ENCODE measurements at places on chromosomes 2 and 18.

DNA sequence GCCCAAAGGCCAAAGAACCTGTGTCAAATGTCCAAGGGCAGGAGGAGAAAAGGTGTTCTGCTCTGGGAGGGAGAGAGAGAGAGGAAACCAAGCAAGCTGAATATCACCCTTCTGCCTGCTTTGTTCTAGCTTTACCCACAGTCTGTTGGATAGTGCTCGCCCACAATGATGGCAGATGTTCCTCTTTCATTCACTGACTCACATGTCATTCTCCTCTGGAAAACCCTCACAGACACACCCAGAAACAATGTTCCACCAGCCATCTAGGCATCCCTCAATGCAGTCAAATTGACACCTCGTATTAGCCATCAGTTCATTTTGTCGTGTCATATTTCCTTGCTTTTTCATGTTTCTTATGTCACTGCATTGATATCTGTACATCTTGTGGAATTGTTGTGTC lies 150.3 kb downstream of the UBR3 start:
- DNase-seq, result no peak

GRCh38 chr2:8453904-8454302 lies 228.0 kb upstream of the ID2 start:
- DNase-seq, result no peak

DNA sequence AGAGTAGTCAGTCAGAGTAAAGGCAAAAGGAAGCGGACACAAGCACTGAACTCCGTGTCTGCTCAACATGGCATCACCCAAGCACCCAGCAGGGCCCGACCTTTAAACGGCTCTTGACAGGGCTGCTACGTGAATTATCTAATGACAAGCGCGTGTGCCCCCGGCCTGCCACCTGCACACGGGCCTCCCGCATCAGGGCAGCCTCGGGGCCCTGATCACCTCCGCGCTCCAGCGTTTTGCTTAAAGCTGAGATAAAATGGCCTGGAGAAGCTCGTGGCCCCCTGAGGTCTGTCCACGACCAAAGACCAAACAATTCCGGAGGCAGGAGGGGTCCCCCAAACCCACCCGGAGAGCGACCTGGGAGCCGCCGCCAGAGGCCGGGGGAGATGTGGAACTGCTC lies 376 bp downstream of the NDUFA10 start:
- DNase-seq, result no peak

DNA sequence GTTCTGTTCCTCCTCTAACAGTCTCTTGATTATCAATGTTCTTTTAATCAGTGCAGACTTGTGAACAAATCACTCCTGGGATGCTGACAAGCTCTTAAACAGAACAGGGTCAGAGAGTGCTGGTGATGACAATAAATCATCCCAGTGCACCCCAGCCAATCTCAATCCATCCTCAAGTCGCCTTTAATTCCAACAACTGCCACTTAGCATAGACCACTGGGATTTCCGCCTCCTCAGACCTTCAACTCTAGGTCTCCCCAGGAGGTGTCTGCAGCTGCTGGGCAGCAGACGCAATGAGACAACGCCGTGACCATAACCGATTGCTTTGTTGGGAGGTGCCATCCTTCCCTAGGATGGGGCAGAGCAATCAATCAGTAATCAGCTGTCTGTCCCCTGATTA lies 184.2 kb upstream of the ACAA2 start:
- DNase-seq, result no peak

- DNase-seq, result no peak
Observed at GRCh38 chr2:64989982-64990614, 899 bp downstream of the SLC1A4 start.

- no peak for DNase-seq
Observed at GRCh38 chr18:74625157-74625556, 27.5 kb downstream of the ZNF407 start.

DNA sequence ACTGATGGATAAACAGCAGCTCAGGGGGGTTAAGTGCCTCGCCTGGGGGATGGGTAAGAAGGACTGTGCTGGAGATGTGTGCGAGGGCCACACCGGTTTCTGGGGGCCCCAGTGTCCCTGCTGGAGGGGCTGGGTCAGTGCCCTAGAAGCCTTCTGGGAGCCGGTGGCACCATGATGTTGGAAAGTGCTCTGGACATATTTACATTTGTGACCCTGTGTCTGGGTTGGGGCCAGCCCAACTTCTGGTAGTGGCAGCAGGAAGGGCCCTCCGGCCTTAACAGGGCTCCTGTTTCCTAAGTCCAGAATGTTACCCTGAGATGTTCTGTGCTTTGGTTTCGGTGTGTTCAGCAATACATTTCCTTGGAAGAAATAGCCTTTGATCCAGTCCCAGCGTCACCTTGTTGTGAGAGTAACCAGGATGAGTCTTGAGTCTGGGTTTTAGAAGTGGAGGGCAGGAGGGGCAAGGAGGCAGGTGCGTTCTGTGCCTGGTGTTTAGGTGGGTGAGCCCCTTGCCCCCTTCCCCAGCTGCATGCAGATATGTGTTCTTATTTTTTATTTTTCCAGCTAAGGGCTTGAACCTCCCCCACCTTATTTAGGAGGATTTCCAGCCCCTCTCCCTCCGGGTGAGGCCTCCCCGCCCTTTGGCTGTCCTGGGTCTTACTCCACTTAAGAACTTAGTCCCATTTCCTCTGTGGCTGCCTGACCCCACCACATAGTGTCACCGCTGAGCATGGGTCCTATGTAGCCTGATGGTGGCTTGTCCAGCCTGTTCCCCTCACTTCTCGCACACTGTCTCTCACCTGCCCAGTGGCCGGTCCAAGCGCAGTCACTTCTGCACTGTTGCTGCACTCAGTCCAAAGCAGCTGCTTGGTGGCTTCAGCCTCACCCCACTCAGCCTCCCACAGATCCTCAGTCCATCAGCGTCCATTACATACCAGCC lies 132.7 kb upstream of the HS6ST1 start:
- DNase-seq, result no peak

DNA sequence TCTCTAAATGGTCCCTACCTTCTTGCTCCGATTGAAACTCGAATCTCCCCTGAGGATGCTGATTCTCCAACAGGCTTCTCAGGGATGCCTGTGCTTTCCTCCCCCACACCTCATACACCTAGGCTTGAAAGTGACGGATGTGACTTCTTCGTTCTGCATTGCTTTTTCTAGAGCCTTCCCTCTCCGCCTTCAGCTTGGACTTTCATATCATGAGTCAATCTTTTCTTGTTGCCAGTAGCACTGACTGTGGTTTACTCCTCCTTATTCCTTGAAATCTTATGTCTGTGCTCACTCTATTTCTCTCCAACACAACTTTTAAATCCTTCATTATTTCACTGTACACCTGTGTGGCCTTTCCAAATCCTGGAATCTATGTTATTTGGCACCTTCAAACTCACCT lies 451.4 kb downstream of the TMX3 start:
- DNase-seq, result peak; percentile 35

- no peak for DNase-seq
Observed at GRCh38 chr2:216098421-216099334, 10.5 kb upstream of the XRCC5 start.

DNA sequence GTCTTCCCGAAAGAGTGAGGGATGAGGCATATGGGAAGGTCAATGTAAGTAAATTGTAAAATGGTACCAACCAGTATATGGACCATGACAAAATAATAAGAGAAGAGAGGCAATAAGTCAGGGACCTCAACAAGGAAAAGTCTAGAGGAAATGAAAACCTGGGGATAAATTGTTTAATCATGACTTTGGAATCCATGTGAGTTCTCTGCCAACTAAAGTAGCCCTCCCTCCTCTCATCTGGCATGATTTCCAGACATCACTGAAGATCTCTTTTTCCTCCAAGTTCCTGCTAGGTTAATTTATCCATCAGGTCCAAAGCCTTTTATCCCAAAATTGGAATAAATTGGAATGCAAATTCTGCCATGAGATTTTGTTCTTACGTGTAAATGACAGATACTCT lies 417.9 kb downstream of the NRXN1 start:
- peak; percentile 16 for DNase-seq

DNA sequence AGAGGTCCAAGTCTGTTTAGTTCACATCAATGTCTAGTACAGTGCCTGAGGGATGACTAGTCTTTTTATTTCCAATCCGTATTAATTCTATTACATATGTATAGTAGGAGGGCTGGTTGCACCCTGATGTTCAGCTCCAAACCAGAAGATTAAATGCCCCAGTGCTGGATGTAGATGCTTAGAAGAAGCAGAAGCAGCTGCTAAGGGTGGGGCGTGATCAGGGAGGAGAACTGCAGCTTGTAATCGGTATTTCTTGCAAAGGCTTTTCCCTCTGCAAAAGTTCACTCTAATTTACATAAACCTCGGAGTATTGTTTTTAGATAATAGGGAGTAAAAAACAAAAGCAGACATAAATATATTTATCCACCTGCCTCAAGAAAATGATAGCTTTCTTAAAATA lies 145.3 kb upstream of the ITGA4 start:
- no peak for DNase-seq

DNA sequence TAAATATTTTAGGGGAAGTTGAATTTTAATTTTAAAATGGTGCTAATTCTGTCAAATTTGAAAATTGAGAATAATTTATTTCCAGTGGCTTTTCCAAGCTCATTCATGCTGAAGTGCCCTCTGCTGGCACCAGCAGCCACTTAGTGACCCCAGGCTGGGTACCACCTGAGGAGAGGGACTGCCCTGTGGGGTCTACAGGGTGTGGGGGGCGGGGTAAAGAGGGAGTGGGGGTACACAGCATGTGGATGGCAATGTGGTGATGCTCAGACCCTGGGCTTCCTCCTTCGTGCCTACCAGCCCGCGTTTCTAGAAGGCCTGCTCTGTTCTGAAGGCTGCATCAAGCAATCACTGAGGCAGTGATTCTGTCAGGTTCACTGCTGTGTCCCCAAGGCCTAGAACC lies 45.1 kb upstream of the SCLY start:
- no peak for DNase-seq

GRCh38 chr18:49017813-49018553 lies 67.2 kb upstream of the SMAD7 start:
- DNase-seq, result no peak

DNA sequence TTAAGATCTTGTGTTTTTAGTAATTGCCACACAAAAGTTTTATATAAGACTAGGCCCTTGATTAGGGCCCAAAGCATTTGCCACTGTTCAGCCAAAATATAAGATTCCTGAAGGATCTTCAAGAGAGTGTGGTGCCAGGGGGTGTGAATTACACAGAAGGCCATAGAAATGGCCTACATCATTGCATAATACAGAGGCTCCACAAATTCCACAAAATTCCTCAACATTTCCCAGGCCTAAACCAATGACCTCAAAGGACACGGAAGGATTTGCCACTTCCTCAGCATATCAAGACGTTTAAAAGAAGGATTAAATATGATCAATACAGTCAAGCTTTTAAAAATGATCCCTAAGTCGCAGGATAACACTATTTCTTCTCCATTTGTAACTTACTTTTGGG lies 24.1 kb downstream of the COL6A3 start:
- DNase-seq, result no peak

- no peak for DNase-seq
Observed at GRCh38 chr2:70607121-70607561, 53.5 kb upstream of the TGFA start.

DNA sequence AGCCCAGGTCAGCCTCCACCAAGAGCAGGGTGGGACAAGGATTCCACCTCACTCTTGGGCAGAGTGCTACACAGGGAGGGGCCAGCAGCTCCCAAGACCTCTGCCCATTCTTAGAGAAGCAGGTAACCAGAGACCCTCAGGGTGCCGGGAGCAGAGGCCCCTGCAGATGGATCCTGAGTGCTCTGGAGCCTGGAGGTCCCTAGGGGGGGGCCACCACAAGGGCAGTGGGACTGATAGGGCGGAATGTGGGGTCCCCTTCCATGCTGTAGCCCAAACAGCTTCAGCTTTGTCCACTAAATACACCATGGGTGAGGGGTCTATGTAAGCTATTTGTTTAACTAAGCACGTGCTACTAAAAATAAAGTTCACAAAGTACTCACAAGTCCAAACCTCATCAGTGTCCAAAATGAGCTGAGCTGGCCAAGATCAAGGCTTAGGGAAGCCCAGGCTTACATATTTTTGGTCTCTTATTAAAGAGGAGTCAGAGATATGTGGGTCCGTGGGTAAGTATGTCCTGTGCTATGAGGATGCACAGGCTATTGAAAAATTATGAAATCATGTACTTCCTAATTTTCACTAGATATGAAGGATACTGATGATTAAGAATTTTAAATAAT lies 21.5 kb upstream of the GPC1 start:
- DNase-seq, result no peak

Data from fibroblast of pulmonary artery (primary cell).